Tibial nerve (tissue), 4 donors: ENCODE measurements at places on chromosomes 7 and 10. TPM values are rescaled to one million over a fixed set of nuclear protein-coding genes. Genes with fewer than 3 reads are reported as not detected.

PAX4 gene
- not detected for total RNA-seq

ATP6V0A4 gene
- total RNA-seq: not detected

VWDE gene
- 1.2 TPM for total RNA-seq

KCNMA1 gene
- total RNA-seq: 19.9 TPM

DNAJC12 gene
- total RNA-seq: 1.2 TPM

DNAJC2 gene
- 22.8 TPM for total RNA-seq

CUZD1 gene
- 5.7 TPM for total RNA-seq

FEZF1 gene
- not detected for total RNA-seq

SEC61G gene
- 137 TPM for total RNA-seq

NYAP1 gene
- total RNA-seq: 8.8 TPM

HTRA1 gene
- total RNA-seq: 128 TPM

CABCOCO1 gene
- not detected for total RNA-seq

ASIC3 gene
- 6.0 TPM for total RNA-seq

SPDYE6 gene
- not detected for total RNA-seq

MMP21 gene
- 0.30 TPM for total RNA-seq

OR6V1 gene
- not detected for total RNA-seq

GRID2IP gene
- total RNA-seq: not detected

CYP2E1 gene
- total RNA-seq: 1.3 TPM

LBX1 gene
- total RNA-seq: not detected

CTAGE4 gene
- 2.5 TPM for total RNA-seq

ADARB2 gene
- 8.4 TPM for total RNA-seq

PPP1R17 gene
- total RNA-seq: not detected

LRRD1 gene
- 0.39 TPM for total RNA-seq

ABCB1 gene
- 22.9 TPM for total RNA-seq

PDE6C gene
- total RNA-seq: not detected

UPK3BL2 gene
- total RNA-seq: 9.6 TPM

GOLGA7B gene
- 6.3 TPM for total RNA-seq

LEP gene
- total RNA-seq: 70.7 TPM

APBB1IP gene
- 9.3 TPM for total RNA-seq

GDF2 gene
- total RNA-seq: not detected

CYP3A4 gene
- not detected for total RNA-seq

SPDYE1 gene
- not detected for total RNA-seq

MYOF gene
- total RNA-seq: 56.6 TPM

TAF3 gene
- total RNA-seq: 12.5 TPM

SFRP5 gene
- 519 TPM for total RNA-seq

ADAM22 gene
- total RNA-seq: 8.6 TPM

STRIP2 gene
- total RNA-seq: 0.44 TPM

IFIT1B gene
- not detected for total RNA-seq

COMTD1 gene
- total RNA-seq: 42.6 TPM

GPR146 gene
- total RNA-seq: 27.8 TPM

CYP2W1 gene
- 18.1 TPM for total RNA-seq

OSBPL3 gene
- 4.6 TPM for total RNA-seq

IFIT2 gene
- total RNA-seq: 11.4 TPM

PYROXD2 gene
- 27.0 TPM for total RNA-seq

MAD1L1 gene
- 149 TPM for total RNA-seq

NUTM2B gene
- total RNA-seq: 1.4 TPM

MEPCE gene
- total RNA-seq: 50.2 TPM

LIPF gene
- not detected for total RNA-seq

SRI gene
- total RNA-seq: 53.9 TPM

GPNMB gene
- total RNA-seq: 53.3 TPM

CLCN1 gene
- total RNA-seq: not detected

SNX10 gene
- total RNA-seq: 1.9 TPM

MYO3A gene
- total RNA-seq: 0.21 TPM
